Stimulated activated CD4-positive, alpha-beta T cell treated with anti-CD3 and anti-CD28 coated beads, Interleukin-4, amount 100 ng/mL, for 48 hours (primary cell): ENCODE measurements at places on chromosomes 5 and 9.

DNA sequence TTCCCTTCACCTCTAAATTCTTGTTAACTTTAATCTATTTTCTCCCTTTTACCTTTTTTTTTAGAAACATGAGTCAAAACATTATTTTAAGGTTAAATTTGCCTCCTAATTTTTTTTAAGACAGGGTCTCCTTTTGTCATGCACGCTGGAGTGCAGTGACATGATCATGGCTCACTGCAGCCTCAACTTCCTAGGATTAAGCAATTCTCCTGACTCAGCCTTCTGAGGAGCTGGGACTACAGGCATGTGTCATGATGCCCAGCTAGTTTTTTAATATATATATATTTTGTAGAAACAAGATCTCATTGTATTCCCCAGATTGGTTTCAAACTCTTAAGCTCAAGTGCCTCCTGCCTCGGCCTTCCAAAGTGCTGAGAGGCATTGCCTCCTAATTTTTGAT lies 424.7 kb upstream of the FAM174A start:
- DNase-seq, result no peak

- peak; percentile 26 for DNase-seq
Observed at GRCh38 chr5:77086689-77087483, at the start of gene ZBED3. Gene ZBED3 (minus strand): TSS chr5:77087285. CDS start chr5:77077878, 9,407 bp downstream.

DNA sequence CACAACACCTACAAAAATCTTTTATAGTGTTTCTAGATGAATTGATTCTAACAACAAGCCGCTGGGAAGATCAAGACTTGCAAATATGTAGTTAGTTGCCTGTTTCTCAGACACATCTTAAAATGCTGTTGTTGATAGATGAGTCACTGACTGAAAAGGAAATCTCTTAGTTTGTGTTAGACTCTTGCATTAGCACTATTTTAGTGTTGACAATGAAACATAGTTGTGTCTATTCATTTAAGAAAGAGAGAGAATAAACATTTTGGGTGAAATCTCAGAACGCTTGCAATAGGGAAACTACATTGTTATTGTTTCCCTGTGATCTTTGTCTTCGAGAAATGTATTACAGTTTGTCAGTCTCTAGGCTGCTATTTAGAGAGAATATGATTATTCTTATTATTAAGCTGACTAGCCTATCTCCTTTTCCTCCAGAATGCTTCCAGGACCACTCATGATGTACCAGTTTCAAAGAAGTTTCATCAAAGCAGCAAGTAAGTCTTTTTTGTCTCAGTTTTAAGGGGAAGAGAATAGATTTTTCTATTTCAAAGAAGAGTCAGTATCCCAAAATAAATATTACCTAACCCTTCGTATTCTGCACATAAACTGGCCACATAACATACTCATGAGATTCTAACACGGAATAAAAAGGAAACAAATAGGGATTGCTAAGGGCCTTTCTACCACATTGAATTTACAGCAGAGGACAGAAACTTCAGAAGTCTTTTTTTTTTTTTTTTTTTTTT lies 285.6 kb downstream of the ARHGAP26 start:
- no peak for DNase-seq

- no peak for DNase-seq
Observed at GRCh38 chr5:11928909-11929308, 24.7 kb upstream of the CTNND2 start.

GRCh38 chr9:124347968-124348358 lies 67.3 kb downstream of the PSMB7 start:
- DNase-seq, result no peak

DNA sequence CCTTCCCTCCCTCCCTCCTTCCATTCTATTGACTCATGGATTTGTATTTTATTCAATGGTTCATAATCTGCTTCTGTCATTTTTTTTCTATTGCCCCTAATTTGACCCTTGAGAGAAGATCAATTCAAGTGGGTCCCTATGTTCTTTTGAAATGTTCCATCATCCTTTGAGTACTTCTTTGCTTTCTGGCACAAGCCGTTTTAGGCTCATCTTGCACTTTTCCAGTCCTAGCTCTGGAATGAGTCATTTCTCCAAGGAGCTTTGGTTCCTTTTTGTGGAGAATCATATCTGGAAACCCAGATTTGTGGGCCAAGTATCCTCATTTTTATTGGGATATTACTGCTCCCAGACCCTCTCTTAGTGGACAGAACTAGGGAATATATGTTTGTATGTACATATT lies 126.8 kb upstream of the PTPN3 start:
- DNase-seq, result no peak

- DNase-seq, result no peak
Observed at GRCh38 chr5:58241389-58241788, 218.5 kb downstream of the PLK2 start.

DNA sequence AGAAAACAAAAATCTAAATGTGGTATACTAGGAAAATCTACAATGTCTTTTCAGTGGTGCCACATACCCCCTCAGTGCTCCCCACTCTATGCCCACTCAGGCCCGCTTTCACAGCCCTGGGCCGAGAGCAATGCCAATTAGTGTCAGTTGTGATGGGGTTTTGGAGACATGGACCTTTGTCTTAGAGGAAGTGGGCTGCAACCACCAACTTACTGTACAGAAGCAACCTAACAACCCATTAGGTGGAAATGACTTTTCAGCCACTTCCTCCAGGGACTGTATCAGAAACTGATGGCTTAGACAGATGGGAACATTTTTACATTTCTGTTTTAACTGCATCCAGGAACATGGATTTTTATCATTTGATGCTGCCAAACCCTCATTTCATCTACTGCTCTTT lies 268.0 kb downstream of the BNC2 start:
- DNase-seq, result no peak

DNA sequence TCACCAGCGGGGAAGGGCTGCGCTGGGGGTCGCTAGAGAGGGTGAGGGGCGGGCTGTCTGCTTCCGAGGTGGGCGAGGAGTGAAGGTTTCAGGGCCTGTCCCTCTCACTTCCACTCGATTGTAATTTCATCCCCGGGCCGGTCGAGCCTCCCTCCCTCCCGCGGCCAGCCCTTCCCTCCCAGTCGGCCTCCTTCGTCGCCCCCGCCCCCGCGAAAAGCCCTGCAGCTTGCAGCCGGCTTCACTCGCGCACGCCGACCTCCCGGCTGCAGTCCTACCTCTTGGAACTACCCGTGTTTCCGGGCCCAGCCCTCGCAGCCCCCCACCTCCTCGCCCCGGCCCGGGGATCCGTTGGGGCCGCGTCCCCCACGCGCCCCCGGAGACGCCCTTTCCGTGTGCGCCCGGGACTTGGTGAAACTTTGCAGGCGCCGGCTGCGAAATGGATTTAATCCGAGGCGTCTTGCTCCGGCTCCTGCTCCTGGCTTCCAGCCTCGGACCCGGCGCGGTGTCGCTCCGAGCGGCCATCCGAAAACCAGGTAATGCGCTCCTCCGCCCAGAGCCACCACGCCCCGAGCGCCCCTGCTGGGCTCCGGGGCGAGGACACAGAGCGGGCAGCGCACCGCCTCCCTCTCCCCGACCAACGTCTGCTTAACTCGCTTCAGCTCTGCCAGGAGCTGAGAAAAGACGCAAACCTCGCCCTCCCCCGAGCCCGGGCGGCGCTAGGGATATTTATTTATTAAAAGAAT lies at the start of gene EGFLAM:
Gene EGFLAM (plus strand): TSS at position 241 of the 743 bp plus-strand sequence. CDS start 196 bp downstream, at position 437.
- no peak for DNase-seq

- no peak for DNase-seq
Observed at GRCh38 chr5:42064821-42065220, 139.7 kb downstream of the FBXO4 start.

DNA sequence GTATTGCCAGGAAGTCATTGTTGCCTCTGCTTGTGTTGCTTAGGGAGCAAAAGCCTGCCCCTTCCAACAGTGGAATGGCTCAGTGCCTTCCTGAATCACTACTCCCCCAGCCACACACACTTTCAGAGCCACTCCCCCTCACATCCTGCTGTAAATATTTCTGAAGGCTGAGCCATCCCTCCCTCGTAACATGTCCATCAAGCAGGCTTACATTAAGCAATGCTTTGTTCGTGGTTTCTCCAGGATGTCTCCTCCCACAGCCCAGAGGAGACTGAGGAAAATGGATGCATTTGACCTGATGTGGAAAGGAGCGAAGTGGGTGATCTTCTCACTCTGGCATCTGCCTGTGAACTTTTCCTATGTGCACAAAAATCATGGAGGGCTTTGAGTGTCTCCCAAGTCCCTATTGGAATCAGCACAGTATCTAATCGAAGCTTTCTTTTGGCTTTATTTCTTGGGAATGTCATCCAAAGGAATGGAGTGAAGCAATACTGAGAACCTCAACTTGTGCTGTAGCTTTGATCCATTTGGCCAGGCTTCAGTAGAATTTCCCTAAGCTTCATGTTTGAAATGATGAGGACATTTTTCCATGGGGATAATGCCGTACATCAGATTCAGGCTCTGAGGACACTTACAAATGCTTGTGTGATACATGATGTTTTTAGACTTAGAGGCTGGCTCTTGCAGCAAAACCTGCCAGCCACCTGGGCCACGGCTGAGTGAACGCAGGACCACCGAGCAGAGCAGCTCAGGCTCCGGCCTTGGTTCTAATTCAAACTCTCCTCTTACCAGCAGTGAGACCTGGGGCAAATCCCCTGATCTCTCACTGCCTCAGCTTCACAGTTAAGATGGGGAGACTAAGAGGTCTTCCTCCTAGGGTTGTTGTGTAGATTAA lies 389.1 kb downstream of the ENC1 start:
- DNase-seq, result no peak

DNA sequence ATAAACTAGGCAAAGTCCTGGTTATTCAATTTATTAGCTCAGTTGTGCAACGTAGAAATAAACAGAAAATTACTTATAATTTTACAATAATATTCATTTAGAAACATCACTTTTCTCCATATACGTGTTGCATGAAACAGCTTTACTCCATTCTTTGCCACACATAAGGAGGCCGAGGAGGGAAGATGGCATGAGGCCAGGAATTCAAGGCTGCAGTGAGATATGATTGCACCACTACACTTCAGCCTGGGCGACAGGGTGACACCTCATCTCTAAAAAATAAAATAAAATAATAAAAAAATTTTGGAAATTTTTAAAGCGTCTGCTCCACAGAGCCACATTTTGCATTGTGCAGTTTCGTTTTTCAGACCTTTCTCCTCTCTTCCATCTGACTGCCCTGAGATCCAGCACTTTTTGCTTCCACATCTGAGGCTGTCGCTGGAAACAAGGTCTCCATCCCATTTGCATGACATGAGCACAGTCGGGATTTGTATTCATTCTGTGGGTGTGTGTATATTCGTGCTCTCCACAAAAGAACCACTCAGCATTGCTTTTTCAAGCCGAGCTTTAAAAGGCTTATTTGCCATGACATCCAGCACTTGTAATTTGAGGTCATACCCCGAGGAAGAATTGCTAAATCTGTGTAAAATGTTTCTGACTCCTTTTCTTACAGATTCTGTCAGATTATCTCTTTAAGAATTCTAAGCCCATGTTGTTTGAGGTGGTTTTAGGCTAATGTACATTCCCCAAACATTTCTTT lies 98.6 kb upstream of the MSX2 start:
- DNase-seq, result no peak

DNA sequence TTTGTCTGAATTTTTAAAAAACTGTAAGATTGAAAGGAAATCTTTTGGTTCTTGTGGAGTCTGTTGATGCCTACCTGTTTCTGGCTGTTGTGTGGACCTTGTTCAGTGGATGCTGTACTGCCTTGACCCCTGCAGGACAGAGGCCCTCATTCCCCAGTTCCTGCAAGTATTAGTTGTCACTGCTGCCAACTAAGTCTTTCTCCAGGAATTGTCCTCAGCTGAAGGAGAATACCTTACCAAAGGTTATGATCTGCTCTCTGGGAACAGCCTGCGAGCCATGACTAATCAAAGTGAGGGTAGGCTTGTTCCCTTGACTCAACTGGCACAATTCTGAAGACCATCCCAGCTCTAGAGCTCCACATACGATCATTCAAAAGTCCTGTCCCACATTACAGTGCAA lies 145.3 kb upstream of the FST start:
- no peak for DNase-seq

DNA sequence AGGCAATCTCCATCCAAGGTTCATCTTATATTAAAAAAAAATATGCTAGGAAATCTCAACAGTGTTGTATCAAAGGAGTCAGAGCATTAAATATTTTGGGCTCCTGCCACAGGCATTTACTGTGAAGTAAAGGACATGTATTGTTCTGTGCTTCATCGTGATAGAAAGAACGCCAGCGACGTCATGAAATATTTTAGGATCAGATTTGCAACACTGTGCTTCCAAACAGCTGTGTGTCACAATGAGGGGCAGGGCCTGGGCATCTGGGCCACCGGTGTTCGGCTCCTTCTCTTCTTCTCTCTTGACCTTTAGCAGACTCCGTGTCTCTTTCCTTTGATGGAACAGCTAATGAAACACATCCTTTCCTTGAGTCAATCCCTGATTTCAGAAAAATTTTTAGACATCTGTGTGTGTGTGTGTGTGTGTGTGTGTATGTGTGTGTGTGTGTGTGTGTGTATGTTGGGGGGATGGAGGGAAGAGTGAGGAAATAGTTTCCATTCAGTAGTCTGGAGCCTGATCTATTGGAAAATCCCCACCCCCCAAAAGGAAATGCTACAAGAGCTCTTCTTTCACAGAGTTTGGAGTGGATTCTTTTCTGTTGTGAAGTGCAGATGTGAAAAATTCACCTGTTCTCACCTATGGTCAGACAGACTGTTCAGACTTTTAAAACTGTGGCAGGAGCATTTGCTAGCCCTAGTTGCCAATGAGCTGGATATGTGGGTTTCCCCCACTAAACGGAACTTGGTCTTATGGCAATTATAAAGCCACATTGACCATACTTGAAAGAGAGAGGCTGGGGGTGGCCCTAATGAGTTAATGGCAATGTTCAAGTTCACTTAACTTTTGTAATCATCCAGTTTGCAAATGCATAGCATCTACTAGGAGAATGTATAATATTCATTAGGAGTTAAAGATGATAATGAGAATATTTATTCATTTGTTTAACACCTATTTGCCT lies 18.1 kb upstream of the TNC start:
- no peak for DNase-seq

GRCh38 chr9:27530915-27531755 lies 1.5 kb upstream of the MOB3B start:
- DNase-seq, result no peak

- DNase-seq, result no peak
Observed at GRCh38 chr5:150862070-150862469, 15.7 kb downstream of the IRGM start.
